ENCODE measurements at places on chromosomes 16 and 17. TPM values are rescaled to one million over a fixed set of nuclear protein-coding genes. Genes with fewer than 3 reads are reported as not detected.

CRHR1 gene
- total RNA-seq = not detected

PIPOX gene
- 0.83 TPM for total RNA-seq

PRSS53 gene
- total RNA-seq = 1.0 TPM

HOXB1 gene
- total RNA-seq = not detected

GPR142 gene
- total RNA-seq = not detected

CCL13 gene
- total RNA-seq = under 0.01 TPM

TBC1D3K gene
- total RNA-seq = not detected

ABCC12 gene
- not detected for total RNA-seq

KRT17 gene
- 0.26 TPM for total RNA-seq

TP53TG3F gene
- total RNA-seq = not detected

CACNG5 gene
- not detected for total RNA-seq

PYDC1 gene
- not detected for total RNA-seq

SLC47A1 gene
- 0.26 TPM for total RNA-seq

HOXB2 gene
- 12.2 TPM for total RNA-seq

ZFPM1 gene
- 2.1 TPM for total RNA-seq

SLC13A2 gene
- not detected for total RNA-seq

ENPP7 gene
- total RNA-seq = not detected

KRTAP3-1 gene
- total RNA-seq = not detected

Measured in fibroblast of lung (primary cell).